ENCODE measurements at places on chromosomes 12 and 14.

DNA sequence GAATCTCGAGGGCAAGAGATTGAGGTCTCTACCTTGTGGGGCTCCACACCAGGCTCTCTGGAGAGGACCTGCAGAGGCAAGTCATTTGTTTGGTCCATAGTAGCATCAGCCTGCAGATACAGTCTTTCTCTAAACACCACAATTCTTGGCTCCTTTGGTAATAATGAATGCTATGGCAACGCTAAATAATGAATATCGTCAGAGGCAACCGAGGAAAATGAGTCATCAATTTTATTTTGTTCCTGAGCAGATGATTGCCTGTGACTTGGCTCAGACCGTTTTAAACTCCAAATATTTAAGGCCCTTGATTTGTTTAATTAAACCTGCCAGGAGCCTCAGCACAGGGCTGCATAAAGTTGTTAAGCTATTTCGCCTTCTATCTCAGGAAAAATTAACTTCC, 924.1 kb upstream of the TMEM132C start:
- no peak for DNase-seq

GRCh38 chr14:68638141-68638999, 154.5 kb downstream of the ZFP36L1 start:
- no peak for DNase-seq

GRCh38 chr14:69131176-69131575, 21.7 kb downstream of the DCAF5 start:
- no peak for DNase-seq

- DNase-seq, result no peak
Observed at GRCh38 chr14:29576927-29577326, 350.7 kb downstream of the PRKD1 start.

- no peak for DNase-seq
Observed at GRCh38 chr12:26469421-26470180, 274.2 kb downstream of the SSPN start.

GRCh38 chr14:39682582-39682981, 250.3 kb upstream of the FBXO33 start:
- DNase-seq, result no peak

DNA sequence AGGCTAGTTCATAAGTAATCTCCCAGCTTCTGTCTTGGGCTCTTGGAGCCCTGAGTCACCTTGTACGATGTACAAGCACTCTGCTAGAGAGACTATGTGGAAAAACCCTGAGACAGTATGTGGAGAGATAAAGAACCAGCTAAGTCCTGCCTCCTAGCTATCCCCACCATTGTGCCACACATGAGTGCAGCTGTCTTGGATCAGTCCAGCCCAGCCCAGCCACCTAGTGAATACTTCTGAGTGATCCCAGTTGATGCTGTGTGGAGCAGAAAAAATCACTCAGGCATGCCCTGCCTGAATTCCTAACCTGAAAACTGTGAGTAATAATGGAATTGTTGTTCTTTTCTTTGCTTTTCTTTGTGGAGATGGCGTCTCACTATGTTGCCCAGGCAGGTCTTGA, 5.1 kb upstream of the SERPINA6 start:
- DNase-seq, result no peak

DNA sequence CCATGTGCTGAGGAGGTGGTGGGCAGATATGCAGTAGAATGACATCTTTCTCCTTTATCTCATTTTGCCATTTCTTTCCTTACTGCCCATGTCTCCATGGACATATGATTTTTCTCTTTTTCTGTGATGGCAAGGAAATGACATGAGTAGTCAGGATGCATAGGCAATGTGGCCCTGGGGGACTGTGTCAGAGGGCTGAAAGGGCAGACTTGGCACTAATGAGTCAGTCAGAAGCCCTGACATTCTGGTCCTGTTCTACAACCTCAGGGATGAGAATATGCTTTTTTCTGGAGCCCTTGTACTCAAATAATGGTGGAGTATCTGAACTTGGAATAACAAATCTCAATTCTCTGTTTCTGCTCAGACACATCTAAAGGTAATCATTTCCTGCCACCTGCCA, 167.8 kb downstream of the TMEM117 start:
- DNase-seq, result no peak

- no peak for DNase-seq
Observed at GRCh38 chr12:6272300-6273204, 37.9 kb upstream of the PLEKHG6 start.

GRCh38 chr12:94832780-94833681, 170.5 kb downstream of the NDUFA12 start:
- DNase-seq, result peak; percentile 14

DNA sequence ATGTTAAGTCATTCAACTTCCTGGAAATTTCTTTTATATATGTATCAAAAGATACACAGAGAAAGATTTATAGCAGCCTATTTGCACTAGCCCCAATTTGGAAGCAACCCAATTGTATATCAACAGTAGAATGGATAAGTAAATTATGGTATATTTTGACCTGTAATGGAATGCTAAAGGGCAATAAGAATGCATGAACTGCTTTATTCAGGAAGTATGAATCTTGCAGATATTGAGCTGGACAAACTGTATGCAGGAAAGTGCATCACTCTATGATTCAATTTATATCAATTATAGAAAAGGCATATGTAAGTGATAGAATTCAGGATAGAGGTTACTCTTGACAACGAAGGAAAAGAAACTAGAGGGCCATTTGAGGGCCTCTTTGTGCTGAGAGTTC, 913.1 kb upstream of the FBXO33 start:
- no peak for DNase-seq

DNA sequence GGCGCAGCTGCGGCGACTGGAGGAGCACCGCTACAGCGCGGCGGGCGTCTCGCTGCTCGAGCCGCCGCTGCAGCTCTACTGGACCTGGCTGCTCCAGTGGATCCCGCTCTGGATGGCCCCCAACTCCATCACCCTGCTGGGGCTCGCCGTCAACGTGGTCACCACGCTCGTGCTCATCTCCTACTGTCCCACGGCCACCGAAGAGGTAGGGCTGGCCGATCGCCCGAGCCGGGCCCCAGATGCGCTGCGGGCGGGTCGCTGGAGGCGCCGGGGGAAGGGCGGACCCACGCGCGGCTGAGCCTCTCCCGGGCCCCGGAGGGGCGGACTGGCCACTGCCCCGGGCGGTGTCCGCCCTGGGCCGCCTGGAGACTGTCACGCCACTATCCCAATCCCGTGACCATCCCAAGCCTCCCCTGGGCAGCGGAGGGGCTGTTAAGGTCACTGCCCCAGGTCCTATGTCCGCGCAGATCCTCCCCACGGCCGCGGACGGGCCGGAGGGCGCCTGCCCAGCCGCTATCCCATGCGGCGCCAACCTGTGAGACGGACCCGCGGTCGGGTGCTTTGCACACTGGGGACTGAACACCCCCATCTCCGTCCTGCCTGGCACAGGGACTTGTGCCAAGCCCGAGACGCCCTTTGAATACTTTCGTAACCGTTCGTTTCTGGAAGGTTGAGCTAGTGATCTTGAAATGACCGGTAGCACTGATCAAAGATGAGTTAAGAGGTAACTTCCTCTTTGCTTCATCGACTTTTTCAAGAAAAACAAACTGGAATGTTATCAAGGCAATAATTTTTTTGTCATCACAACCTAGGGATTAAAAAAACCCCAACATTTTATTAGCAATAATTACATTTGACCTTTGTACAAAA, 725 bp downstream of the CHPT1 start:
- peak; percentile 43 for DNase-seq

GRCh38 chr14:45972416-45972815, 679.2 kb downstream of the RPL10L start:
- no peak for DNase-seq

- no peak for DNase-seq
Observed at GRCh38 chr12:119672194-119672593, 4.3 kb downstream of the PRKAB1 start.

DNA sequence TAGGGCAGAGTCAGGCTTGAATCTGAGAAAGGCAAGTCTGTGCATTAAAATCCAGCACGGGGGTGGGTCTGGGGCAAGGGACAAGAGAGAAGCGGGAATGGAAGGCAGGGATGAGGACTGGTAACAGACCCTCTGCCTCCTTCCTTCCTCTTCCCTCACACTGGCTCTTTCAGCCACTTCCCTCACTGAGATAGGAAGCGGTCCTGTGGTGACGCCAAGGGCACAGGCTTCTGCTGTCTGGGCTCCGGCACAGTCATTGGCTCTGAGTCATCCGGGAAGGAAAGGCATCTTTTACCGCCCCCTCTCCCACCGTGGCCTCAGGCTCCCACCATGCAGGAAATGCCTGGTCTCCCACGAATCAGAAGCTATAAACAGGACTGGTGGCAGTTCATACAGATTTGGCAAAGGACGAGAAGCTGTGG, 70.2 kb downstream of the ETV6 start:
- DNase-seq, result no peak

GRCh38 chr12:81222846-81223592, 145.1 kb downstream of the ACSS3 start:
- no peak for DNase-seq

- DNase-seq, result peak; percentile 62
Observed at GRCh38 chr12:22268973-22269372, 65.5 kb downstream of the ST8SIA1 start.

DNA sequence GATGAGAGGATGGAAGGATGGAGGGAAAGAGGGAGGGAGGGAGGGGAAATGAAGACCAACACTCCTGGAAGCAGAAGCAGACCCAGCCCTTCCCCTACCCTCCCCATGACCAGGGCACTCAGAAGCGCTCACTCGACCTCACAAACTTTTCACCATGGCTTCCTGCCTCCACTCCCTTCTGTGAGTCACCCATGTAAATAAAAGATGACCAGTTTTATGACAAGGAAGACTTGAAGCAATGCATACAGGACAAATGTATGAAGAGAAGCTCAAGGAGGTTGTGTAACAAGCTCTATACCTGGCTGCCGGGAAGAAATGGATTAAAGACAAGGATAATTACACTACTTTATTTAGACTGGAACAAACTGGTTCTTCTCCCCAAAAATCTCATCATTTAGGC, 63.8 kb downstream of the CDC42BPB start:
- no peak for DNase-seq

GRCh38 chr12:131383741-131384543, 326.9 kb upstream of the SFSWAP start:
- no peak for DNase-seq

- DNase-seq, result no peak
Observed at GRCh38 chr14:94441130-94441529, 11.5 kb downstream of the SERPINA11 start.

- no peak for DNase-seq
Observed at GRCh38 chr12:13404631-13405473, 208.3 kb downstream of the EMP1 start.

DNA sequence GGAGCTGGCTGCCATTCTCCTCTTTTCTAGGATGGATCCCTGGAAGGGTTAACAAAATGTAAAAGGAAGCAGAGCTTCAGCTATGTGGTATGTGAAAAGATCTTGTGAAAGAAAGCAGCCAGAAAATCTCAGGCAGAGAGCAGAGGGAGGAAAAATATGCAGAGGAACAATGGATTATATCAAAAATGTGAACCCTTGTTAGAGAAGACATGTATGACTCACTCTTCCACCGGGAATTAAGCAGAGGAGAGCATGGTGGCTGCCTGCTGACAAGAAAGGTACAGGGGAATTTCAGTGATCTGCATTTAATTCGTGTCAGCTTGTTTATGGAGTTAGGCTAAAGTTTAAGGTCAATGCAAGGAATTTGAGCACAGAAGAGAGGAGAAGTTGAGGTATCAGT, 46.3 kb downstream of the KCNA1 start:
- DNase-seq, result no peak

GRCh38 chr12:56759263-56759908, 3.7 kb upstream of the HSD17B6 start:
- DNase-seq, result no peak

GRCh38 chr12:12358528-12358927, 1.6 kb downstream of the BORCS5 start:
- no peak for DNase-seq

GRCh38 chr12:53430116-53430515, 6.5 kb downstream of the AMHR2 start:
- no peak for DNase-seq

GRCh38 chr14:77485256-77485655, 13.4 kb downstream of the ISM2 start:
- DNase-seq, result no peak

Measured in muscle of arm (tissue), 14 donors.